ENCODE measurements at places on chromosomes 1 and 21.

- no peak for DNase-seq
These were observed 15.5 kb downstream of the TEX38 start for GRCh38 chr1:46687093-46687659.

DNA sequence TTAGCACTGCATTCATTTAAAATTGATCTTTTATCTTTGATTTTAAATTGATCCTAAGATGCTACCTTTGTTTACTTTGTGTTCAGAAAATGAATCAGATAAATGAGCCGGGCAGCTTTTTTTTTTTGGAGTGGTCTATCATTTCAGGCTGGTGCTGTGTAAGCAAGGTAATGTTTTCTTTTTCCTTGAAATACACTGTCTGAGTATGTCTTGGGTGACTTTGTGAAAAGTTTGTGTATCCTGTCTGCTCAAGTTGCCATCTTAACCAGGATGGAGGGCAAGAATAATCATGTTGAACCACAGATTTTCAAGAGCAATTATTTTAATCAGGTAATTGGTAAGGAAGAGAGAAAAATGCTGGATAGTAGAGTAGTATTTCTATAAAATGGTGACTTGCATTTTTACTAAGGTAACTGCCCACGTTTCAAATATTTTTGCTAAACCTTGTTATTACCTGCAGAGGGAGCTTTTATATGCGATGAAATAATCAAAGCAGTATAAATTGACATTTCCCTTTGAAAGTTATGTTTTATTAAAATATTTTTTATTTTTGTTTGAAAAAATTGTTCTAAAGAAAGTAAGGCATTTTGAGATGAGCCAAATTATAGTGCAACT lies 11.1 kb downstream of the ADGRL2 start:
- no peak for DNase-seq

GRCh38 chr1:61490924-61491323 lies 234.0 kb downstream of the TM2D1 start:
- DNase-seq: no peak

- no peak for DNase-seq
These were observed 223.9 kb downstream of the TGFB2 start for GRCh38 chr1:218568962-218569550.

- DNase-seq: no peak
These were observed 4.6 kb upstream of the VSIG8 start for GRCh38 chr1:159866905-159867663.

DNA sequence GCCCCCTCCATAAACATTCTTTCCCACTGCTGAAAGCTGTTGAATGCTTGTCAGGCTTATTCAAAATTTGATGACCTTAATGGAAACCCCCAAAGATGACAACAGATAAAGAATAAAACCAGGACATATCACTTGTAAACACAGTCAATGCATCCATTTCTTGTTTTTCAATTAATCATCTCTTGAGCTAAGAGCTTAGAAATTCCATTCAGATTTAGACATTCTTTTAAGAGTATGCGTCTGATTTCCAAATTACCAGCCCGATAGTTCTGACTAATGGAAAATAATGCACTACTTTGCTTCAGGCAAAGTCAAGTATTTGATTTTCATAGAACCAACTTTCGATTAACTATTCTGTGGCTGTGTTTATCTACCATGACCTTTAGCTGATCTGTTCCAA lies 100.6 kb upstream of the RUNX1 start:
- no peak for DNase-seq

GRCh38 chr1:177914603-177915002 lies 55.3 kb downstream of the SEC16B start:
- no peak for DNase-seq

GRCh38 chr1:156496211-156496761 lies 4.3 kb downstream of the MEF2D start:
- DNase-seq: no peak

DNA sequence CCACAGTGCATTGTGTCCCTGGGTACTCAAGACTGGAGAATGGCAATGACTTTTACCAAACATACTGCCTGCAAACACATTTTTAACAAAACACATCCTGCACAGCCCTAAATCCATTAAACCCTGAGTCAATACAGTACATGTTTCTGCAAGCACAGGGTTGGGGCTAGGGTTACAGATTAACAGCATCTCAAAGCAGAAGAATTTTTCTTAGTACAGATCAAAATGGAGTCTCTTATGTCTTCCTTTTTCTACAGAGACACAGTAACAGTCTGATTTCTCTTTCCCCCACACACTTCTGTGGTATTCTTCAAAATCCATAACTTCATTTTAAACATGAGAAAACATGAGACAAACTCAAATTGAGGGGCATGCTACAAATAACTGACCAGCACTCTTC lies 13.9 kb downstream of the BMP8A start:
- no peak for DNase-seq

DNA sequence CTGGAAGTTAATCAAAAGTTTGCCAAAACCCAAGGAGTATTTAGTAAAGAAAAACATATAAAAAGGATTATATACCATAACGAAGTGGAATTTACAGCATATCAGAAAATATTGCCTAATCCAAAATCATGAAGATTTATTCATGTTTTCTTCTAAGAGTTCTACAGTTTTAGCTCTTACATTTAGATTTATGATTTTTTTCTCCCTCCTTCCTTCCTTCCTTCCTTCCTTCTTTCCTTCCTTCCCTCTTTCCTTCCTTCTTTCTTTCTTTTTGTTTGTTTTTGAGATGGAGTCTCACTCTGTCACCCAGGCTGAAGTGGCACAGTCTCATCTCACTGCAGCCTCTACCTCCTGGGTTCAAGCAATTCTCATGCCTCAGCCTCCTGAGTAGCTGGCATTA lies 15.7 kb upstream of the PRSS38 start:
- DNase-seq: no peak

GRCh38 chr1:37420456-37420855 lies 53.9 kb upstream of the ZC3H12A start:
- DNase-seq: no peak

- no peak for DNase-seq
These were observed 1162.0 kb upstream of the TMPRSS15 start for GRCh38 chr21:19565587-19565986.

DNA sequence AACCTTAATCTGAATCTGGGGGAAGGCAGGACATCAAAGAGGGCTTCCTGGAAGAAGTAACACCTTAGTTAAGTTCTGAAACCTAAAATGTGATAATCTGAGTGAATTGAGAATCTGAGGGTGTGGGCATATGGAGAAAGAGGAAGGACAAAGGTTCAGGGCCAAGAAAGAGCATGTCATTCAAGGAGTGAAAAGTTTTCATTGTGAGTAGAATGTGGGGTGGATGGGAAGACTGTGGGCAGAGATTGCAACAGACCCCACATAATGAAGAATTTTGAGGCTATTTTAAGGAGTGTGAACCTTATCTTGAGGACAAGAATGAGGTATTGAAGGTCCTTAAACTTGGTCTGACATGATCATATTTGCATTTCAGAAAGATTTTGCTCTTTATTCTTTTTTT lies 227.2 kb downstream of the PTGER3 start:
- DNase-seq: no peak

DNA sequence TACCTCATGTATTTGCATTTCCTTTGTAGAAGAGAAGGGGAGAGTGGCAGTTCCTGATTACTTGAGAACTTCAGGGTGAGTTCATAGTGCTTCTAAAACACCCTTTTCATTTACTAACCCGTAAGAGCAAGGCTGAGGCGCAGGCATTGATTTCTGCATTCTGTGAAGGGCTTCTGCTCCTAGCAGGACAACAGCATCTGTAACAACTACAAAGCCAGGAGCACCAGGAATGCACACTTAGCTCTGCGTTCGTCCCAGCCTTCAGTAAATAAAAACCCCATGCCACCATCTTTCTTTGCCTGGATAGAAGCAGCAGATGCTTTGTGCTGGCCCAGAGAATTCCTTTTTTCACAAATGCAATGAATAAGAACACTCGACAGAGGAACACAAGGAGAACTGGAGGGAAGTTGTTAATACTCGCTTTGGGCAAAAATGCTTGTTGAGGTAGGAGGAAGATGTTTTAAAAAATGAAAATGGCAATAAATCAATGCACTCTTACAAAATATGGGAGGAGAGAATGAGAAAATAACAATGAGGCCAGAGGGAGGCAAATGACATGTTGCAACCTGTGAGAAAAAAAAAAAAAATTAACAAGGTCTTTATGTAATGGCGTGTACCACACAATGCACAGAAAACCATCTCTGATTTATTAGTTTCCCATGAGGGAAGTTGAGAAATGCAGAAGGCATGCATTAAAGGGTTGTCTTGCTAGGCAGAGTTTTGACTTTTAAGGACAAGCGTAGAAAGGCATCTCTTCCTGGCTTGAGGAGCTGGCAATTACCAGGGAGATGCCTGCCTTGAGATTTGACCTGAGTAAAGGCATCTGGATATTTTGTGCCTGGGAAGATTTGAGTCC lies 418.8 kb downstream of the DISC1 start:
- no peak for DNase-seq

- no peak for DNase-seq
These were observed 72.0 kb downstream of the EPB41 start for GRCh38 chr1:28986306-28986910.

GRCh38 chr1:216518844-216519627 lies 95.8 kb upstream of the USH2A start:
- no peak for DNase-seq

GRCh38 chr1:176773038-176773437 lies 310.1 kb downstream of the PAPPA2 start:
- no peak for DNase-seq

DNA sequence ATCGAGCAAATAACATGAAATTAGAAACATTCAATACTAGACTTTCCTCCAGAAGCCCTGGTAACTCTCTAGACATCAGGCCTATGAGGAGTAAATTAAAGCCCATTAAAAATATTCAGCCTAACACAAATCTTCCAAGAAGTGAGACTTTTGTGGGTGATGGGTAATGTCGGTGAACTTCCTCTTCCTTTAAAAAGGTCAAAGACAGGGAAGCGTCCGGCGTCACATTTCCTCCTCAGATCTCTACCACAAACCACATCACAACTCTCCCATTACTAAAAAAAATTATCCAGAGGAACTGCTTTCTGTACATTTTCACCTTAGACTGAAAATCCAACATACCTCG lies 1.4 kb downstream of the EIF4G3 start:
- peak; percentile 23 for DNase-seq

- DNase-seq: no peak
These were observed 4.1 kb downstream of the MRPL9 start for GRCh38 chr1:151759241-151759640.

DNA sequence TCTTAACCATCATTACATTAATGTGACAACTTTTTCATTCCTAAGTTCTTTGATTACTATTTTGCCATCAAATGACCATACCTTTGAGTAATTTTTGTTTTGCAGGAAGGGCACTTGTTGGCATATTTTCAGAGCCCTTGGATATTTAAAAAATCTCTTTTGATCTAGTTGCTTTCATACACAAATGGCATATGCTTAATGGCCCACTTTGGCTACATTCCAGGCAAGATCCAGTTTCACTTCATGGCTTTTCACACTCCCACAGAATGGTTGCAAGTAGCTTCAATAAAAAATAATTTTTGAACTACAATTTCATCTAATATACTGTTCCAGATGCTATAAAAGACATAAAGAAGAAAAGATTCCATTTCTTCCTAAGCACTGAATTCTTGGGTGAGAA lies 18.1 kb downstream of the ADAM30 start:
- DNase-seq: peak; percentile 26

GRCh38 chr1:20472860-20473711 lies 12.9 kb downstream of the CAMK2N1 start:
- DNase-seq: no peak

GRCh38 chr1:114286179-114286578 lies 132.5 kb upstream of the SYT6 start:
- DNase-seq: no peak

- DNase-seq: no peak
These were observed 89.9 kb upstream of the TMPRSS2 start for GRCh38 chr21:41597811-41598231.

- DNase-seq: no peak
These were observed 32.0 kb upstream of the INSL5 start for GRCh38 chr1:66833112-66833511.

- peak; percentile 63 for DNase-seq
These were observed 1.5 kb downstream of the RPS6KA1 start for GRCh38 chr1:26530895-26531598.

GRCh38 chr1:192395895-192396294 lies 79.1 kb downstream of the RGS21 start:
- no peak for DNase-seq

DNA sequence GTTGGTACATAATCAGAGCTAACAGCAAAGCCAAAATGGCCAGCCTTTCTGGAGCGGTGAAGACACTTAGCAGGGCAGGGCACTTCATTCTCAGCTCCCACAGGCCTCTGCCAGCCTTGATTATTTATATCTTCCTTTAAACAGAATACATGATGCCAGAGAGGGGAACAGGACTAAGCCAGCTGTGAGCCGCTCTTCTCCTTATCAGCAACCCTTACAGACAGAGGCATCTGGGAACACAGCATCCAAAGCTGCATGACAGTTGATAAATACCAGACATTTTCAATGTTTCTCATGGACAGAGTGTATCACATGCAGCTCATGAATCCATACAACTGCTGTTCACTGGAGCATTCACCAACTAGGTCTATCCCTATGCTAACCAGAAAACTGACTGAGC lies 29.1 kb downstream of the DNAJC11 start:
- DNase-seq: no peak

GRCh38 chr1:204688776-204689175 lies 3.2 kb upstream of the LRRN2 start:
- no peak for DNase-seq

DNA sequence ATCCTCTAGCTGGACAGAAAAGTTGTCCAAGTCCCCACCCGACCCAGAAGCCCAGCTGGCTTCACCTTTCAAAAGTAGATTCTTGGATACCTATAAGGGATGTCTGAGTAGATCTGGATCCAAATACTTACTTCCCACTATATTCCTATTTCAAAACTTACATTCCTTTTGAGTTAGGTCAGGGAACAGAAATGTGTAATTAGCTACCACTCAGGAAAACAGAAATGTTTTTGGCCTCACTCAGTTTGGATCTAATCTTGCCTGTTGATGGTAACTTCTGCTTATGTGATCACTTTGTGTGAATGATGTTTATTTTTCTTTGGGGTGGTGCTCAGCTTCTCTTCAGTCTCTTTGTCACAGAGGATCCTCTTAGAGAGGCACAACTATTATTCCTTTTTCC lies 814.4 kb upstream of the RGS18 start:
- DNase-seq: no peak

DNA sequence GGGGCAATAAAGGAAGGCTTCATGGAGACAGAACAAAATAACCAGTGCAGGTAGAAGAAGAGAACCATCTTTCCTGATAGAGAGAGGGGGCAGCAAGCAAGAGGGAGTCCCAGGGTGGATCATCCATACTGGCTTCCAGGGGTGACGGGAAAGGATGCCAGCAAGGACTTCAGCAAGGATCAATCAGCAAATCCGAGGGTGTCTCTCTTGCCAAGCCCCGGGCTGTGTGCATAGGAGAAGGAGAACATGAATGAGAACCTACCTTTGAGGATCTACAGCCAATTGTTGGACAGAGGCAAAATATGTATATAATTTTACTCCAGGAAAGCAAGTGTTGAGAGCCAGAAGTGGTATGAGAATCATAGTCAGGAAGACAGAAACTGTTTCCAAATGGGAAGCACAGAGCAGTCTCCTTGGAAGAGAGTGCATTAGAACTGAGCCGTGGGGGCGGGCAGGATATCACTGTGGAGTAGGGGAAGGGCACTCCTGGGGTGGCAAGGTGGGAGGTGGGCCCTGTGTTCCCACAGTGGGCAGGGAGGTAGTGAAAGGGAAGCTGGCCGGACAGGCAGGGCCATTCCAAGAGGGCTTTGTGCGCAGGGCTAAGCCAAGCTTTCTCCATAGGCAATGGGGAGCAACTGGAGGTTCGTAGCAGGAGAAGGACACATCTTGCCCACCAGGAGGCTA lies 1.1 kb upstream of the S100A9 start:
- no peak for DNase-seq
